ENCODE measurements at places on chromosomes 16 and 17. TPM values are rescaled to one million over a fixed set of nuclear protein-coding genes. Genes with fewer than 3 reads are reported as not detected.
A peak's percentile ranks its signal among the peaks of the same experiment; 100 is the strongest.

PRM3 gene
- not detected for total RNA-seq

RAB11FIP4 gene
- 6.7 TPM for total RNA-seq

TUBD1 gene
- 8.8 TPM for total RNA-seq

MYH8 gene
- total RNA-seq, result 442 TPM

SLC47A1 gene
- total RNA-seq, result 0.59 TPM

CCL5 gene
- total RNA-seq, result 1.4 TPM

TMC7 gene
- 1.2 TPM for total RNA-seq

KCNH6 gene
- not detected for total RNA-seq

HBM gene
- total RNA-seq, result 89.5 TPM

CPHXL gene
- not detected for total RNA-seq

CACNG3 gene
- not detected for total RNA-seq

- peak; percentile 19 for DNase-seq
These were observed 524 bp downstream of the STRADA start for GRCh38 chr17:63741143-63741407.

DNA sequence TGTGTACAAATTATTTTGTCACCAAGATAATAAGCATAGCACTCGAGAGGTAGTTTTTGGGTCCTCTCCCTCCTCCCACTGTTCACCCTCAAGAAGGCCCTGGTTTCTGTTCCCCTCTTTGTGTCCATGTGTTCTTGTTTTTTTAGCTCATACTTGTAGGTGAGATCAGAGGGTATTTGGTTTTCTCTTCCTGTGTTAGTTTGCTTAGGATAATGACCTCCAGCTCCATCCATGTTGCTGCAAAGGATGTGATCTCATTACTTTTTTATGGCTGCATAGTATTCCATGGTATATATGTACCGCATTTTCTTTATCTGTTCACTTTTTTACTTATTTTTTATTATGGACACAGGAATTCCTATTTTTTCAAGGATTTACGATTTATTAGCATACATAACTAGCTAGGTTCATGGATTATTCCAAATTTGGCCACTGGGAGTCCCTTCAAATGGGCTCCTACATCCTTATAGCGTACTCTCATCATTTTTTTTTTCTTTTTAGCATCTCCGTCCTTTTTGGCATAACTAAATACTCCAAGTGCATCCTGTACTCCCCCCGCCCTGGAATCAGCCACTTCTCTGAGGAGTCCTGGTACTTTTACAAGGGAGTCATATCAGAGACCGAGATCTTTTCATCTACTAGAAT is 7.3 kb downstream of the TADA2A start:
- DNase-seq, result no peak

DNA sequence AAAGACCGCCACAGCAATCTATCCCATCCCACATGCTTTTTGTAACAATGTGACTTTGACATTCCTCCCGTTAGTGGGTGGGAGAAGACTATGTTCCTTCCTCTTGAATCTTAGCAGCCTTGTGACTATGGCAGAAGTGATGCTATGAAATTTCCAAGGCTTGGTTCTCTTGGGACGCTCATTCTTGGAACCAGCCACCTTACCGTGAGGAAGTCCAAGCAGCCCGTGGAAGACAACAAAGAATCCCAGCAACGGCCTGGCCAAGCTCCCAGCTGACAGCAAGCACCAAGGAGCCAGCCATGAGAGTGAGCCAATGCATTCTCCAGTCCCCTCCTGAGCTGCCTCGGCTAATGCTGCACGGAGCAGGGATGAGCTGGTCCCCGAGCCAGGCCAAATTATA is 62.3 kb downstream of the VPS53 start:
- DNase-seq, result peak; percentile 69

DNA sequence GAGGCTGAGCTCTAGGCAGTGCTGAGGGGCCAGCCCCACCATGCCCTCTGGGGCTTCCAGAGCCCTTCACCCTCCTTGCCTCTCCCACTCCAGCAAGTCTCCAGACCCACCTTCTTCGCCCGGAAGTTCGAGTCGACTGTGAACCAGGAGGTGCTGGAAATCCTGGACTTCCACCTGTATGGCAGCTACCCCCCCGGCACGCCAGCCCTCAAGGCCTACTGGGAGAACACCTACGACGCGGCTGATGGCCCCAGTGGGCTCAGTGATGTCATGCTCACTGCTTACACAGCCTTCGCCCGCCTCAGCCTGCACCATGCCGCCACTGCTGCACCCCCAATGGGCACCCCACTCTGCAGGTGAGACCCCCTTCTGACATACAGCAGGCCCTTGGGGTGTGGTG is 10.5 kb downstream of the XYLT2 start:
- no peak for DNase-seq

DNA sequence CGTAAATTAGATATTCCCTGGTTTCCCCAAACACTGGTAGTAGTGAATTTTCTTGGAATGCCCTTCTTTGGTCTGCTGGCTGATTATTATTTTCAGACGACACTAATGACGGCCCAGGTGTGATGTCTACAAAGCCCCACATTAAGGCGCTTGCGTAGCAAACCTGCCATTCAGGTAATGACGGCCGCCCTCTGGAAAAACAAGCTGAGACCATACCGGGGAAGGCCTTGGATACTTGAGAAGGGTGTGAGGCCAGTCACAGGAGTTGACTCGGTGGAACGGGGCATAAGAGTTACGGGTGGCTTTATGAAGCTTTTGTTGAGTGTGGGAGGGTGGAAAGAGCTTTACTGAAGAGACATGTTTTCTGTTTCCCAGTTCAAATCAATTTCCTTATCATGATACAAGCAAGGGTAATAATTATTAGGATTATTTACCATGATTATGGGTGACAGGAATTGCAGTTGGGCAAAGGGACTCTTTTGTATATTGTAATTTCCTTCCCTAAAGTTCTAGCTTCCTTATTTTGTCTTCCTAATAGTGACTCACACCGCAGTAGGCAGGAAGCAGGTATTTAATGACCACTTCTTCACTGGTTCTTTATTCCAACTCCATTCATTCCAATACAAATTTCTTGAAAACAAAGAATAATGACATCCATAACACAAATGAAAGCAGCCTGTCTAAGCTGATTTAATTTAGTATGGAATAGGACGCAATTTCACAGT is 24.8 kb downstream of the KRT23 start:
- no peak for DNase-seq

- no peak for DNase-seq
These were observed 66.1 kb downstream of the GTF3C1 start for GRCh38 chr16:27483624-27484023.

DNA sequence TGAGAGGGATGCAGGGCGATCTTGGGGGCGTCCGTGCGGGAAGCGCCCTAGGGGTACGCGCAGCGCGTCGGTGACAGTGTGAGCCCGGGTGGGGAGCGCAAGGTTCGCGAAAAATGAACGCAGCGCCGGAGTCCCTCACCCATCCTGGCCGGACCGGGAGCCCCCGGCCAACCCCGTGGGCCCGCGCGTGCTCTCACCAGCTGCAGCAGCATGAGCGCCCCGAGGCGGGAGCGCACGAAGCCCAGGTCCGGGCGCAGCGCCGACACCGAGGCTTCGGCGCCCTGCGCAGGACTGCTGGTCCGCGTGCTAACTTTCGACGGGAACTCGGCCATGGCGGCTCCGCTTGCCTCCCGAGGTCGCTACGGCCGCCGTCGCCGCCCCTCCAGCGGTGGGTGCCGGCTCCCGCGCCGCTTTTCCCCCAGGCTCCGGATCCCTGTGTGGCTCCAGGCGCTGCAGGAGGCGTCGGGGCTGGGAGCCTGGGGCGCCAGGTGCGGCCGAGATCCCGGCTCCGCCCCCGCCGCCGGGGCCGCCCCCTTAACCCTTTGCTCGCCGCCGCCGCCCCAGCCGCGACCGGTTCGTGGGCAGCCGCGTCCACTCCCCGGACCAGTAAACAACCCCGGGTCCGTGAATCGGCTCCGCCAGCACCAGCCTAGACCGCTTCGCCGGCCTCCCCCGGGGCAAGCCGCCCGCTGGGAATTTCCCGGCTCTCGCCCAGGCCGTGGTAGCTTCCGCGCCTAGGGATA is at the start of gene PLLP:
Gene PLLP (minus strand): TSS at position 464 of the 743 bp plus-strand sequence. CDS start 132 bp downstream, at position 332.
- no peak for DNase-seq

- DNase-seq, result peak; percentile 80
These were observed 30.5 kb downstream of the TMEM98 start for GRCh38 chr17:32958418-32958817.

GRCh38 chr16:59729613-59730012 is 995.5 kb upstream of the GOT2 start:
- no peak for DNase-seq

GRCh38 chr17:51107778-51108177 is 12.9 kb downstream of the SPAG9 start:
- no peak for DNase-seq

GRCh38 chr17:52147872-52148271 is 10.6 kb downstream of the CA10 start:
- no peak for DNase-seq

Data from skin of body (tissue), 3 donors.